Vagina (tissue), 2 donors: ENCODE measurements at places on chromosomes 3 and 15.

DNA sequence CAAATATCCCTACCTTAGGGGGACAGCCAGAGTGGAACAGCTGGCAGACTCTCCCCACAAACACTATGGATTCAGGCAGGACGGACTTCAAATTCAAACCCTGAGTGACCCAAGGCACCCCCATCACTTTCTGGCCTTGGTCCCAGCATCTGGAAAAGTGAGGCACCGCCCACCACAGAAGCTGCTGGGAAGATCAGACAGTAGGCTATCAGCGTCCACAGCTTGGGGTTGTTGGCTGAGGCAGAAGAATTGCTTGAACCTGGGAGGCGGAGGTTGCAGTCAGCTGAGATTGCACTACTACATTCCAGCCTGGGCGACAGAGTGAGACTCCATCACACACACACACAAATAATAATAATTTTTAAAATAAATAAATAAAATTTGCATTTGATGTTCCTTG, 8.5 kb downstream of the PFKFB4 start:
- DNase-seq: no peak

- DNase-seq: no peak
Measured at GRCh38 chr3:172268868-172269267, 179.4 kb downstream of the GHSR start.

- no peak for DNase-seq
Measured at GRCh38 chr3:48422272-48422671, 7.6 kb downstream of the PLXNB1 start.

DNA sequence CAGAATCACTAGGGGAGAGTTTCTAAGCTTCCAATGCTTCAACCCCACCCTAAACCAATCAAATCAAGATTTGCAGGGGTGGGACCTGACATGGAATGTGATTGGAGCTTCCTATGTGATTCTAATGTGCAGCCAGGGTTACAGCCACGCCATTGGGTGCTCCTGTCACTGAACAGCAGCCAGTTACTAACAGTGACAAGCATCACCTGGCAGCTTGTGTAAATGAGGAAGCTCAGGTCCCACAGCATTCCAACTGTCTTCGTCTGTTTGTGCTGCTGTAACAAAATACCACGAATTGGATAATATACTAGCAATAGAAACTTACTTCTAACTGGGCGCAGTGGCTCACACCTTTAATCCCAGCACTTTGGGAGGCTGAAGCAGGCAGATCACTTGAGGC, 294.9 kb downstream of the SHQ1 start:
- DNase-seq: no peak

DNA sequence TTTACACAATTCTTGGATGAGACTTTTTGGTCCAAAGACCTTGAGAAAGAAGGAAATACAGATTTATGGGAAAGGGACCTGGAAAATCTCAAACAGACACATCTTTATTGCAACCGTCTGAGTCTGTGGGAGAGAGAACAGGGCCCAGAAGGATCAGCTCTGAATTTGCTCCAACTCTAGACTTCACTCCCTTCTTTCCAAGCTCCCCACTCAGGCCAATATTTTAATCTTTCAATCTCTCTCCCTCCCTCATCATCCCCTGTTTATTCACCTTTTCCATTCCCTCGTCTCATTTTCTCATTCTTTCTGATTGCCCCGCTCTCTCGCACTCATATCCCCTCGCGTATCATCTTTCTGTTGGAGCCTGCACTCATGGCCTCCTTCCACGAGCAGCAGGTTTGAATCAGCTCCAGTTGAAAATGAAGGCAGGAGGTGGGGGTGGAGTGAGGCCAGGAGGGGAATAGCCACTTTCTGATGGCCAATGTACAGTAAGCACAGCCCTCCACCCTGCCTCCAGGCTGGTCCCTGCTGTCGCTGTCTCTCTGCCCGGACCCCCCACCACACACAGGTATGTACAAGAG, 63.6 kb upstream of the BOC start:
- DNase-seq: no peak

GRCh38 chr3:196007744-196008335, 74.0 kb downstream of the TFRC start:
- DNase-seq: no peak

GRCh38 chr3:42741796-42742195, 31.3 kb downstream of the CCDC13 start:
- peak; percentile 90 for DNase-seq

- no peak for DNase-seq
Measured at GRCh38 chr3:50405249-50405648, 45.9 kb upstream of the TMEM115 start.

DNA sequence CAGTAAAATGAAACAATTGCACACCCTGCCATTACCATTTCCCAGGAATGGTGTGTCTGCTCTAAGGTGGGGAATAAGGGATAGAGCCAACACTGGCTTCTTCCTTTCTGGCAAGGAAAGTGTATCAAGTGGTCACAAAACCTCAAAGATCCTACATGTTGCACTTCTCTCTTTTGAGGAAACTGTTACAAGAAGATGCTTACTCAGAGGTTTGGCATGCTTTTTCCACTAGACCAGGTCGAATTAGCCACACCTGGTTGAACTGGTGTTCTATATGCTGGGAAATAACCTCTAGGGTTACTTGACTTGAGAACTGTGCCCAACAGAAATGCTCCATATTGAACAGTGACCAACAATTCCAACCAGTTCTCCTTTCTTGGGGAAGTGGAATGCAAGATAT, 102.9 kb downstream of the LRRN1 start:
- DNase-seq: no peak

- no peak for DNase-seq
Measured at GRCh38 chr3:120148187-120148949, 54.1 kb upstream of the GSK3B start.

DNA sequence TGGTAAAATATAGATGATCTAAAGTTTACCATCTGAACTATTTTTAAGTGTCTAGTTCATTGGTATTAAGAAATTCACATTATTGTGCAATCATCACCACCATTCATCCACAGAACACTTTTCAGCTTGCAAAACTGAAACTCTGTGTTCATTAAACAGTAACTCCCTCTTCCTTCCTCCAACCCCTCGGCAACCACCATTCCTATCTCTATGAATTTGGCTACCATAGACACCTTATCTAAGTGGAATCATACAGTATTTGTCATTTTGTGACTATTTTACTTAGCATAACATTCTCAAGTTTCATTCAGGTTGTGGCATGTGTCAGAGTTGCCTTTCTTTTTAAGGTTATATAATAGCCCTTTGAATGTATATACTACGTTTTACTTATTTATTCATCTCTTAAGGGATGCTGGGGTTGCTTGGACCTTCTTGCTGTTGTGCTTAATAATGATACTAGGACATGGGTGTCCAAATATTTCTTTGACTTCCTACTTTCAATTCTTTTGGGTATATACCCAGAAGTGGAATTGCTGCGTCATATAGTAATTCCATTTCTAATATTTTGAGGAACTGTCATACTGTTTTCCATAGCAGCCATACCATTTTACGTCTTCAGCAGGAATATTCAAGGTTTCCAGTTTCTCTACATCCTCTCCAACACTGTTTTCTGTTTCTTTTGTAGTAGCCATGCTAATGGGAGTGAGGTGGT, 20.9 kb downstream of the KAT2B start:
- no peak for DNase-seq

DNA sequence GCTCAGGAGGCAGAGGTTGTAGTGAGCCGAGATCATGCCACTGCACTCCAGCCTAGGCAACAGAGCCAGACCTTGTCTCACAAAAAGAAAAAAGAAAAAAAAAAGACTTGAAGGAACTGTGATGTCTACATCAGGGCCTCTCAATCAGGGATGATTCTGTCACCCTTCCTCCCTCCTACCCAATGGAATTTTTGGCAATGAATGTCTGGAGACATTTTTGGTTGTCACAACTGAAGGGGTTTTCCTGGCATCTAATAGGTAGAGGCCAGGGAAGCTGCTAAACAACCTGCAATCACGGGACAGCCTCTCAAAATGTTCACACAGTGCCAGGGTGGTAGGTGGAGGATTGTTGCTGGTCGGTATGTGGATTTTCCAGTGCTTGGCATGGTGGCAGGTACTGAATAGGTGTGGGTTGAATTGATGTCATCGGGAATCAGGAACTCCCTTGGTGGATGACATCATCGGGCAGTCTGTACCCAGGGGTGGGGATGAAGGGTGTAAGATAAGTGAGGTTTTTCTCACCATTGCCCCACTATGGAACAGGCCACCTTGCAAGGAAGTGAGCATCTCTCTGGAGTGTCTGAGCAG, 71.3 kb downstream of the MESD start:
- no peak for DNase-seq

DNA sequence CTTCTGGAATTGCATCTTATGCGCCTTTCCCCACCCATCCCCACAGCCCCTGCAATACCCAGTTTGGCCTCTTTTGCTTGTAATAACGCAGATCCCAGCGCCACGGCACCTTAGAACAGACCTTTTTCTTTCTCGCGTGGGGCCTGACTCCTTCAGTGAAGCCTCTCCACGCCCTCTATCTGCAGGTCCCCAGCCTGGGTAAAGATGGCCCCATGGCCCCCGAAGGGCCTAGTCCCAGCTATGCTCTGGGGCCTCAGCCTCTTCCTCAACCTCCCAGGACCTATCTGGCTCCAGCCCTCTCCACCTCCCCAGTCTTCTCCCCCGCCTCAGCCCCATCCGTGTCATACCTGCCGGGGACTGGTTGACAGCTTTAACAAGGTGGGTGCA, 594 bp downstream of the CRELD1 start:
- DNase-seq: no peak
